ENCODE measurements at places on chromosomes 7 and 10.

GRCh38 chr10:109928475-109928891 lies 5.2 kb upstream of the XPNPEP1 start:
- no peak for DNase-seq

- DNase-seq: no peak
Measured at GRCh38 chr7:151101621-151102396, 15.5 kb downstream of the AGAP3 start.

- DNase-seq: no peak
Measured at GRCh38 chr7:86933295-86933845, 126.1 kb downstream of the ELAPOR2 start.

DNA sequence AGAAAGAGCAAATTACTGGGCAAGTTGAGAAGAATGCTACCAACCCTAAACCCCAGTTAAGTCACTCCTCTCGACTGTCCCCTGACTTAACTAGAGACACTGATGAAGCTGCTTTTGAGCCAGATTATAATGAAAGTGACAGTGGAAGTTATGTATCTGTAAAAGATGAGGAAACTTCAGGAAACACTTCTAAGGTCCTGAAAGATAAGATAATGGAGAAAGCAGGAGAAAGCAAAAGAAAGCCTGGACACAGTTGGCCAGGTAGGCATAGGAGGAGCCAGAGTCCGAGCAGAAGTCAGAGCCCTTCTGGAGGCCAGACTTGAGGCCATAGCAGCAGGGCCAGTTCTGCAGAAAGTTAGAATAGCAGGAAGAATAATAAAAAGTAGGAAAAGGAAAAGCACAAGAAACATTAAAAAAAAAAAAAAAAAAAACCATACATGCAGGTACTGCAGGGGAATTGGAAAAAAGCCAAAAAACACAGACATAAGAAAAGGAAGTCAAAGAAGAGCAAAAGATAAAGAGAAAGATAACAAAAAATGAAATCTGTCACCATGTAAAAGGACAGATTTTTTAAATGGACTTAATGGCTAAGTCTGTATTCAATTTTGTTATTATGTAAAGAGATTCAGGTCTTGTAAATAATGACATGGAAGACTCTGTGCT lies 101.0 kb upstream of the KCNMA1 start:
- DNase-seq: no peak
